ENCODE measurements at places on chromosomes 5 and 9. TPM values are rescaled to one million over a fixed set of nuclear protein-coding genes. Genes with fewer than 3 reads are reported as not detected.

The SLC34A1 gene
- total RNA-seq: not detected

The FAM221B gene
- total RNA-seq: not detected

The ISCA1 gene
- total RNA-seq: 43.3 TPM

The TSSK1B gene
- not detected for total RNA-seq

The PRUNE2 gene
- not detected for total RNA-seq

The TSPAN17 gene
- total RNA-seq: 65.8 TPM

The NRG2 gene
- total RNA-seq: 1.3 TPM

The DOCK8 gene
- 0.40 TPM for total RNA-seq

The SLC38A9 gene
- 24.5 TPM for total RNA-seq

The PJA2 gene
- 18.0 TPM for total RNA-seq

The IFNA17 gene
- not detected for total RNA-seq

The GLDC gene
- total RNA-seq: 14.1 TPM

Data from A549 treated with ZK216348 at 1 μM for 4 hours (cell line).